ENCODE measurements at places on chromosomes 6 and 20. TPM values are rescaled to one million over a fixed set of nuclear protein-coding genes. Genes with fewer than 3 reads are reported as not detected.

C20orf141 gene
- not detected for total RNA-seq

DNA sequence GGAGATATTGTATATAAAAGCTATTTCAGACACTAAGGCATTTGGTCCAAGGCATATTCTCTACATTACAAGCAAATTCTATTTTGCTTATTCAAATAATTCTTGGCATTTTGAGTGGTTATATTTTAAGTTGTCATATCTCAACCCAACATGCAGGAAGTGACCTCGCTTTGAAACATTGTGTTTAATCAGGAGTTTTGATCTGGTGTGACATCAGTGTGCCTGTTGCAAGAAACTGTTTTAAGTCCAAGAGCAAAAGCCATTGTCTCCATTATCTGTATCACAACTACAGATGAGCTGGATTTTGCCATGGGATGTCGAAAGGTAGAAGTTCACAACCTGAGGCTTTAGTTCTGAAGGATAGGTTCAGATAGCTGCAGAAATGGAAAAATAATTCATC is 509.9 kb upstream of the ID4 start:
- DNase-seq = no peak

DNA sequence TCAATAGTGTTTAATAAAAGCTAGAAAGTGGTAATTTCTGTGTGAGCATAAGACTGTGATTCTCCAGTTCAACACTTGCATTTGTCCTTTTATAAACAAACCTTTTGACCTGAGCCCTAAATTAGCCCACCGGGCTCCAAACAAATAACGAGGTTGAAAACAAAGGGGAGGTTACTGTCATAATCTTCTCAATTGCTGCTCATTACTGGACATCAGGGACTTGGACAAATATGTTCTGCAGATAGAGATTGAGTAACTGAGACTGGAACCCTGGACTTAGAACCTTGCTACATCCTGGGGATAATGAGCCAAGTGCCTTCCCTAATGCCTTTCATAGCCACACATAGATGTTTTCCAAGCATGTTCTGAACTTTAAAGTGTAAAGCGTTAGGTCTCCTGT is 84.2 kb upstream of the PCSK2 start:
- no peak for DNase-seq

- no peak for DNase-seq
These were observed 239.4 kb downstream of the PTPRK start for GRCh38 chr6:128280960-128281359.

DNA sequence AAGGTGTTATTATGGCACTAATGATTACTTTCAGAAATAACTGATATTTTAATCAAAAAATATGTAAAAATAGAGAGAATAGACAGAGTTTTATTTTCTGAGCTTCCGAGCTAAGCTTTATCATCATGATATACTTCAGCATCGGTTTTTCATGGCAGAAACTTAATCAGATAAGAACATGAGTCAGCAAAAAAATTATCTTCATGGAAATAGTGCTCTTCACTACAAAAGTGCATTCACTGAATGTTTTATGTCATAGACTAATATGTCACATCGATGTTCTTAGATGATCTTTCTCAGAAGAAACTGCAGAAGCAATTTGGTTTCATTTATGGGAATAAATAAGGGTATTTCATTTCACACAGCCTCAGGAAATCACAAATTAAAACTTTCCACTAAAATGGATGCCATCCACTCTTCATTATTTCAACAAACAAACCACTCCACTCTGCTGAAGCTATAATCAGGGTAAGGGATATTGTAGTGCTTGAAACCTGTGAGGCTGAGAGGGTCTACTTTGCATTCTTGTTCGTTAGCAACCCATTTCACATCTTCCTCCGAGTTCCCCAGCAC is 10.2 kb upstream of the MAP3K7 start:
- DNase-seq = no peak

GSTA3 gene
- not detected for total RNA-seq

GRCh38 chr20:48932375-48932941 is 10.9 kb downstream of the ARFGEF2 start:
- DNase-seq = no peak

PLCB1 gene
- 18.0 TPM for total RNA-seq

DNA sequence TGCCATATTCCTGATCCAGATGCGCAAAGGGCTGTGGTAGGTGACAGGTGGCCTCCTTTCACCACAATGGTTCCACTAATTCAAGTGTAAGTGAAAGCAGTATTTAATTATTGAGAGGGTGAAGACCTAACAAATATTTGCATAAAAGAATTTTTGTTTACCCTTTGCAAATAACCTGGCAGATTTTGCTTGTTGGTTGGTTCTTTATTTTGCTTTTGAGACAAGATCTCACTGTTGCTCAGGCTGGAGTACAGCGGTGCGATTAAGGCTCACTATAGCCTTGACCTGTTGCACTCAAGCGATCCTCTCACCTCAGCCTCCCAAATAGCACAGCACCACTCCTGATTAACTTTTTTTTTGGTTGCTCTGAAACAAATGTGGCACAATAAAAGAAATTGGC is 49.2 kb downstream of the PCNA start:
- DNase-seq = no peak
